ENCODE measurements at places on chromosomes 1 and 21.

DNA sequence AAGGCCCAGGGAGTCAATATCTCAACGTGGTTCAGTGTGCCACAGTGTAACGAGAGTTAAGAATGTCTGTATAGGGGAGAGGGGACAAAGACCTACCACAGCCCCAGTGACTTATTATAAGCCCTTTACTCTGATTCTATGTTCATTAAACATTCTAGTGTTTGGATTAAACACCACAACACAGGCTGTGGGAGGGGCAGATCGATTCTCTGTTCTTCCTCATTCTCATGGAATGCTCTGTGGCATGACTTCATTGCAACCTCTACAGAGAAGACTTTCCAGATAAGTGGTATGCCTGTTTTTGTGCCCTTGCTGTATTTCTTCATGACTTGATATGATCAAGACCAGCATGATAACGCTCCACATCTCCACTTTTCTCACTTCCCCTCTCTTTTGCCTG lies 39.0 kb upstream of the CD5L start:
- DNase-seq, result no peak

DNA sequence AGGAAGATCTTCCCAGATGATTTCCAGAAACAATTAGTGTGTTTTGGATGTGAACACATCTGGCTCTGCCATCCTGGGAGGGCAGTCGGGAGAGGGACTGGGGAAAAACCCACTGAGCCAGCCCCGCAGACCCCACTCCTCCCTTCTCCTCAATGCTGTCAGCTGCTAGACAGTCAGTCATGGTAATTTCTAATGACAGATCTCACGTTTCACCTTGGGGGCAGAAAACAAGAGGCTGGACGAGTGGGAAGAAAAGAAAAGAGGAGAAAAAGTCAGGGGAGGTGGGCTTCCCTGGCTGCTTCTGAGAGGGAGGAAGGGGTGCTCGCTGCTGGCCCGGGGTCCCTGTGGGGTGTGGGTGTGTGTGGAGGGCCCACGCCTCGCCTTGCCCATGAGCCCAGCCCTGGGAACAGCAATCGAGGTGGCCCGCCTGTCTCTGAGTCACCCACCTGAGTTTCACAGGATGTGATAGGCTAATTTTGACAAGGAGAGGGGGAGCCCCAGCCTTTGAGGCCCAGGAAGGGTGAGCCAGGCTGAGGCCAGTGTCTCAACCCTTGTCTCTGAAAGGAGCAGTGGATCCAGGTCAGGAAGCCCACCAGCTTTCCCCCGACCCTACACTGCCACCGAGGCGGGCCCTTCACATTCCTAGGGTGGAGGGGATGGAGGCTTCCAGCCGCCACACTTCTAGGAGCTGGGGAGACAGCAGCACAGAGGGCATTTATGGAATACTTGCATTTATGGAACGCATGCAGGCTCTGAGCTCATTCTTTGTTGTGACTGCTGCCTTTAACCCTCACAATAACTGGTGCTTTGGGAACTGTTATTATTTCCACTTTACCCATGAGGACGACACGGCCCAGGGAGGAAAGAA lies 49.1 kb upstream of the IFNLR1 start:
- no peak for DNase-seq

GRCh38 chr1:208309771-208310170 lies 65.6 kb upstream of the PLXNA2 start:
- DNase-seq, result no peak

DNA sequence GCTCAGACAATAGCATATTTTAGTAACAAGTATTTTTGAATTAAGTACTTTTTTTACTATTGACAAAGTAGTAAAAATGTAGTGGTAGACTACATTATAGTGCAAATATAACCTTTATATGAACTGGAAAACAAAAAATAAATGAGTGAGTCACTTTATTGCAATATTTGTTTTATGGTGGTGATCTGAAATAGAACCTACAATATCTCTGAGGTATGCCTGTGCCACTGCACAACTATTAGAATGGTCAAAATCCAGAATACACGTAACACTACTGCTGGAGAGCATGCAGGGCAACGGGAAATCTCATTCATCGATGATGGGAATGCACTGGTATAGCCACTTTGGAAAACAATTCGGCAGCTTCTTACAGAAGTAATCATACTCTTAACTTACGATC lies 349.0 kb upstream of the NCAM2 start:
- no peak for DNase-seq

Measured in fibroblast of villous mesenchyme (primary cell).